ENCODE measurements at places on chromosomes 16 and 17. TPM values are rescaled to one million over a fixed set of nuclear protein-coding genes. Genes with fewer than 3 reads are reported as not detected.

Gene TMEM238L
- not detected for total RNA-seq

Gene HBZ
- total RNA-seq: not detected

Gene KRT20
- total RNA-seq: not detected

Gene CCL1
- not detected for total RNA-seq

DNA sequence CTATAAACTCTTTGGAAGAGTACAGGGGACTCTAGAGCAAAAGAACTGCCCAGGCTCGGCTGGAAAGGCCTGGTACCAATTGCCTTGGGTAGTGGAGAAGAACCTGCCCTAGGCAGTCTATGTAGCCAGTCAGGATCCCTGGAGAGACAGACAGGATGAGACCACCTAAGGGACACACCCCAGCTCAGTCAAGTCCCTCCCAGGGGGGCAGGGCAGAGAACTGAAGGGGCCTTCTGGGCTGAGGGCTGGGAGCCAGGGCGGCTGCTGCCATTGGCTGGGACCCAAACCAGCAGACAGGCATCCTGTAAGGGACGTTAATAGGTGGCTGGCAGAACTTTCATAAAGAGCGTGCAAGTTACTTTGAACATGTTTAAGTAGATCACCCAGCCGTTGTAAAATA lies 12.8 kb upstream of the SLC38A8 start:
- DNase-seq: peak; percentile 53
- no peak overlapping the region for H3K4me3 ChIP-seq
- H3K36me3 ChIP-seq: peaks cover 65% of the 10 kb centered on the region
- no peak overlapping the region for H3K27ac ChIP-seq

GRCh38 chr16:67481561-67482232 lies 740 bp upstream of the ATP6V0D1 start:
- peak; percentile 52 for DNase-seq
- H3K27me3 ChIP-seq: no peaks in the 10 kb centered on the region
- peak overlapping the region; percentile 38 for H3K27ac ChIP-seq
- H3K4me1 ChIP-seq: peaks cover 16% of the 10 kb centered on the region

GRCh38 chr16:81532491-81533174 lies 88.0 kb downstream of the CMIP start:
- no peak overlapping the region for H3K4me3 ChIP-seq
- no peaks in the 10 kb centered on the region for H3K27me3 ChIP-seq
- no peak for DNase-seq
- H3K36me3 ChIP-seq: no peaks in the 10 kb centered on the region

GRCh38 chr17:4508207-4508606 lies 9.5 kb downstream of the SPNS2 start:
- no peaks in the 10 kb centered on the region for H3K27me3 ChIP-seq
- peaks cover 5% of the 10 kb centered on the region for H3K4me1 ChIP-seq
- no peak for DNase-seq
- no peak overlapping the region for H3K4me3 ChIP-seq
- H3K36me3 ChIP-seq: no peaks in the 10 kb centered on the region
- no peak overlapping the region for H3K27ac ChIP-seq

GRCh38 chr17:4314179-4314578 lies 50.4 kb upstream of the ANKFY1 start:
- no peak overlapping the region for H3K4me3 ChIP-seq
- no peak overlapping the region for H3K27ac ChIP-seq
- no peaks in the 10 kb centered on the region for H3K36me3 ChIP-seq
- no peaks in the 10 kb centered on the region for H3K27me3 ChIP-seq

DNA sequence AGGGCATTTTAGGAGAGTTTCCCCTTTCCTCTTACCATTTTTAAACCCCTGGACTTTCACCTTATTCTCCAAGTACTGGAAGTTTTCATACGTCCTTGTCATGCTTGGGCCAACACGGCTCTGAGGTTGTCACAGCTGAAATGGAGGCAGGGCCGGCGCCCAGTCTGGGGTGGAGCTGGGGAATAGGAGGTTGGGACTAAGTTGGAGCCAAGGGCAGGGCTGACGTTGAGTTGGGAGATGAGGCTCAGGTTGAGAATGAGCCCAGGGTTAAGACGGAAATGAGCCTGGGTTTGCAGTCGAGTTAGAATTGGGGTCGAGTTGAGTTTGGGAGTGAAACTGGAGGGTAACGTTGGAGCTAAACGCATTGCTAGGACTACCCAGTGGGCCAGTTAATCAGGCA lies 1.3 kb downstream of the CLEC10A start:
- peaks cover 1% of the 10 kb centered on the region for H3K4me1 ChIP-seq
- H3K4me3 ChIP-seq: no peak overlapping the region
- peaks cover 13% of the 10 kb centered on the region for H3K27me3 ChIP-seq
- no peaks in the 10 kb centered on the region for H3K36me3 ChIP-seq

DNA sequence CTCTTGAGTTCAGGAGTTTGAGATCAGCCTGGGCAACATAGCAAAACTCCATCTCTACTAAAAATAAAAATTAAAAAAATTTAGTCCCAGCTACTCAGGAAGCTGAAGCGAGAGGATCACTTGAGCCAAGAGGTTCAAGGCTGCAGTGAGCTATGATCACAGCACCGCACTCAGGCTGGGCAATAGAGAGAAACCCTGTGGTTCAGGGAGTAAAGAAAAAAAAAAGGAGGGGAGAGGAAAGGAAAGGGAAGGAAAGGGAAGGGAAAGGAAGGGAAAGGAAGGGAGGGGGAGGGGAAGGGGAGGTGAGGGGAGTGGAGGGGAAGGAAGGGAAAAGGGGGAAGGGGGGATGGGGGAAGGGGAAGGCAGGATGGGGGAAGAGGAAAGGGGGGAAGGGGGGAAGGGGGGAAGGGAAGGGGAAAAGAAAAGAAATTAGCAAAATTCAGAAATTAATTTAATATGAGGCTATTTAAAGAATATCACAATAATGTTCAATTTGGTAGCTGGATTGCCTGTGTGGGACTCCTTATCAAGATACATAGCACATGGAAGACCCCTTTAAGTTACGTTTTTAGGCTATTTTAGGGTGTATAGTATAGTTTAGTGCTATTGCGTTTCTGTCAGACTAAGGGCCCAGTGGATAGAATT lies 424.3 kb downstream of the CDH8 start:
- no peaks in the 10 kb centered on the region for H3K27me3 ChIP-seq
- no peaks in the 10 kb centered on the region for H3K4me1 ChIP-seq
- no peak overlapping the region for H3K27ac ChIP-seq
- H3K4me3 ChIP-seq: no peak overlapping the region
- no peaks in the 10 kb centered on the region for H3K36me3 ChIP-seq

GRCh38 chr16:78770353-78771091 lies 671.1 kb downstream of the WWOX start:
- H3K36me3 ChIP-seq: no peaks in the 10 kb centered on the region
- no peaks in the 10 kb centered on the region for H3K4me1 ChIP-seq
- H3K4me3 ChIP-seq: no peak overlapping the region

DNA sequence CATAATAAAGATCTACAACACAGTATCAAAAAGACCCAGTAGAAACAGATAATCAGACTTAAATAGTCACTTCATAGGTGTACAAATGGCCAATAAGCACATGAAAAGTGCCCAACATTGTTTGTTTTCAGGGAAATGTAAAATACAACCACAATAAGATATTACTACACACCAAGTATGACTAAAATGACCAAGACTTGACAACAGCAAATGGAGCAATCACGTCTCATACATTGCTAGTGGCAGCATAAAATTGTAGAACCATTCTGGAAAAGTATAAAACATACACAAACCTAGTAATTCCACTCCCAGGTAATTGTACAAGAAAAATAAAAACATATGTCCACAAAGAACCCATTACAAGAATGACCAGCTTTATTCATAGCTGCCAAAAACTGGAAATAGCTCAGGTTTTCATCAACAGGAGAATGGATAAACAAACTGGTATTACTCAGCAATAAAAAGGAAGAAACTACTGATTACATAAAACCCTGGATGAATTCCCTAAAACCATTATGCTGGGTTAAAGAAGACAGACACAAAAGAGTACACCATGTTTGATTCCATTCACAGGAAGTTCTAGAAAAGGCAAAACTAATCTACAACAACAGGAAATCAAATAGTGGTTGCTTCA lies 85.6 kb downstream of the TTC19 start:
- DNase-seq: no peak
- peaks cover 43% of the 10 kb centered on the region for H3K36me3 ChIP-seq
- H3K27me3 ChIP-seq: no peaks in the 10 kb centered on the region
- H3K27ac ChIP-seq: peak overlapping the region; percentile 40

- peak overlapping the region; percentile 12 for H3K27ac ChIP-seq
- H3K4me1 ChIP-seq: peaks cover 19% of the 10 kb centered on the region
- DNase-seq: peak; percentile 97
- peak overlapping the region; percentile 96 for H3K4me3 ChIP-seq
Measured at GRCh38 chr16:1781758-1782407, 488 bp downstream of the SPSB3 start.

- no peaks in the 10 kb centered on the region for H3K27me3 ChIP-seq
- no peaks in the 10 kb centered on the region for H3K36me3 ChIP-seq
- no peak for DNase-seq
Measured at GRCh38 chr16:64773638-64774037, 348.2 kb downstream of the CDH11 start.

DNA sequence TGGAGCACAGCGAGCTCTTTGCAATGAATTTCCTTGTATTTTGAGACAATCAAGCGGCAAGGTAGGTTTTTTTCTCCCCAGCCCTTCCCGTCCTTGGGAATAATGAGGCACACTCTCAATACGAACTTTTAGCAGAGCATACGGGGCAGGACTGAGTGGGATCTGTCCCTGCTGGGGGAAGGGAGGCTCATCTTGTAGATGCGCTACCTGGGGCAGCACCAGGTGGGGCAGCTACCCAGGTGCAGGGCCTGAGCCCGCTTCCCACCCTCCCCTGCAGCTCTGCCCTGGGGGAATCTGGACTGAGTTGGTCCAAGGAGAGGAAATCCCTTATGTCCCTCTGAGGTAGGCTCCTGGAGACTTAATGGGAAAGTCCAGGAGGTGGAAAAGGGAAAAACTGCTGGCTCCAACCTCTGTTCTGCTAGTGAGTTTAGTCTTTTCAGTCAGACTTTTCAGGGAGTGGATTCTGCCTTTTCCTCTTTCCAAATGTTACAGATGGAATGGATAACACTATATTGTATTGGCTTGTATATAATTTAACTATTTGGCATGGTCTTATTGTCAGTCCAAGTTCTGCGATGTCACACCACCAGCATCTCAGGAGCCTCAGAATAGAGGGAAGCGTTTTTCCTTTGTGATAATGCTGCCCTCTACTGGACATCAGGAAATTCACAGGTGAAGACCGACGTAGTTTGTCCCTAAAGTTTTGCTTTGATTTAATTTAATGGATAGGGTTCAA lies 9.6 kb upstream of the CES1 start:
- no peak overlapping the region for H3K4me3 ChIP-seq
- no peak overlapping the region for H3K27ac ChIP-seq
- H3K36me3 ChIP-seq: no peaks in the 10 kb centered on the region
- H3K27me3 ChIP-seq: peaks cover 4% of the 10 kb centered on the region
- H3K4me1 ChIP-seq: no peaks in the 10 kb centered on the region

DNA sequence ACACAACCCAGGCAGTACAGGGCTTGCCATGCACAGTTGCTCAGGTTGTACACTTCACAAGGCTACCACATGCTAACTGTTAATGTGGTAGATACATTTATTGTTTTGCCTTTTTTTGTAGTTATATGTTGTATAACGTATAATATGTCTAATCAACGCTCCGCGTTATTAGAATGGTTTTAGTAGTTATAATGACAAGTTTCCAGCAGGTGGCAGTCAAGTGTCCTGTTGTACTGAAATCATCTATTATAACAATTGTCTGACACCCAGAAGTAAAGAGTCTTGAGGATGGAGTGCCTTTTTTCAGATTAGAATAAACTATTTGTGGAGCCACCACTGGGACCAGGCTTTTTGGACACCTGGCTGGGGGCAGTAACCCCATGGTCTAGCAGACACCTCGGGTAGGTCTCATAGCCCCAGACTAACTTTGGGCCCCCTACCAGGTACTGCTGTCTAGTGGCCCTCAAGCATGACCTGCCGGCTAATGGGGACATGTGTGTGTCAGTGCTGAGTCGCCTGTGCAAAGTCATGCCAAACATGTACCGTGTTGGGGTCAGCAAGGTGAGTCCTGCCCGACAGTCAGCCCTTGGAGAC lies 32.8 kb downstream of the MYO15A start:
- H3K4me1 ChIP-seq: no peaks in the 10 kb centered on the region
- peak; percentile 92 for DNase-seq
- H3K27ac ChIP-seq: no peak overlapping the region
- H3K4me3 ChIP-seq: no peak overlapping the region

All from osteoblast (primary cell).